ENCODE measurements at places on chromosomes 5 and 9. TPM values are rescaled to one million over a fixed set of nuclear protein-coding genes. Genes with fewer than 3 reads are reported as not detected.
A peak's percentile ranks its signal among the peaks of the same experiment; 100 is the strongest.

ANGPTL2 gene
- 5.0 TPM for total RNA-seq

C5orf46 gene
- total RNA-seq = 3.3 TPM

GRCh38 chr5:112762113-112762810, 24.6 kb downstream of the APC start:
- peak; percentile 22 for DNase-seq

- DNase-seq = peak; percentile 84
Observed at GRCh38 chr5:14417792-14418765, 163.5 kb upstream of the OTULINL start.

DNA sequence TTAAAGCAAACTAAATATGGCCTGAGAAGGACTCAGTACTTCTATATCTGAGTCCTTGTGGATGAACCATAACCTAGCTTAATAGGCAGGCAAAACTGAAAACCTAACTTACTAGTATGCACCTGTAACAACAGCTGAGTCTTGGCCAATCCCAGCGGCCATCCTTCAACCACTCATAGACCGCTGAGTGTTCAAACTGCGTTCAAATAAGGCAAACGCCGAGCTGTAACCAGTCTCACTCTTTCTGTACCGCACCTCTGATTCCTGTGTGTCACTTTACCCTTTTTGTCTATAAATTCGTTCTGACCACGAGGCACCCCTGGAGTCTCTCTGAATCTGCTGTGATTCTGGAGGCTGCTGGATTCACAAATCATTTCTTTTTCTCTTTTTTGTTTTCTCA, 170.5 kb downstream of the COL23A1 start:
- no peak for DNase-seq

DNA sequence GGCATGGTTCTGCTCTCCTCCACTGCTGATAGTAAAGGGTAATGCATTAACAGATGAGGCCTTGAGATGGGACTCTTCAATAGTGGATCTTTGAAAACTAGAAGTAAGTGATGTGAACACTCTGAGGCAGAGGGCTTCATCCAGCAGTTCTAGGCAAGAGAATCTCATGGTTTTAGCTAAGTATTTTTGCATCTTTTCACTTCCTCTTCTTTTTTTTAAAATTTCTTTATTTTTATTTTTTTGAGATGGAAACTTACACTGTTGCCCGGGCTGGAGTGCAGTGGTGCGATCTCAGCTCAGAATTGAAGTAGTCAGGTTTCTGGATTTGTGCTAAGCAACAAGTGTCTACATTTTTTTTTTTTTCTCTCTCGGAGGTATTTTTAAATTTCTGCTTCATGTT, 101.9 kb downstream of the MTRR start:
- no peak for DNase-seq

Measured in HT1080 (cell line).